NAMALWA (cell line): ENCODE measurements at places on chromosomes 11 and 22.

DNA sequence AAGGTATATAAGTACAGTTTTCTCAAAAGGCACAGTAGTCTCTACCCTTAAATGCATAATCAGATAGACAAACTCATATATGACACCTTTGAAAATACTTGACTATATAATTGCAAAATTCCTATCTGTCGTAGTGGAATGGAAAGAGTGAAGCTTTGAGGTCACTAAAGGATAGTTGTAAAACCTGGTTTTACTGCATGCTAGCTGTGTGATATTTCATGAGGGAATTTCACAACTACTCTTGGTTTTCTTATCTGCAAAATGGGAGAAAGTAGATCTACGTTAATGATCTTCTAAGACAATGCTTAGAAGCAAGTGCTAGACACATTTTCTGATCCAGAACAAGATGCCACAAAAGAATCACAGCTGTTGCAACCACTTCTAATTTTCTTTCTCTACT is 332.2 kb downstream of the AASDHPPT start:
- DNase-seq = no peak

DNA sequence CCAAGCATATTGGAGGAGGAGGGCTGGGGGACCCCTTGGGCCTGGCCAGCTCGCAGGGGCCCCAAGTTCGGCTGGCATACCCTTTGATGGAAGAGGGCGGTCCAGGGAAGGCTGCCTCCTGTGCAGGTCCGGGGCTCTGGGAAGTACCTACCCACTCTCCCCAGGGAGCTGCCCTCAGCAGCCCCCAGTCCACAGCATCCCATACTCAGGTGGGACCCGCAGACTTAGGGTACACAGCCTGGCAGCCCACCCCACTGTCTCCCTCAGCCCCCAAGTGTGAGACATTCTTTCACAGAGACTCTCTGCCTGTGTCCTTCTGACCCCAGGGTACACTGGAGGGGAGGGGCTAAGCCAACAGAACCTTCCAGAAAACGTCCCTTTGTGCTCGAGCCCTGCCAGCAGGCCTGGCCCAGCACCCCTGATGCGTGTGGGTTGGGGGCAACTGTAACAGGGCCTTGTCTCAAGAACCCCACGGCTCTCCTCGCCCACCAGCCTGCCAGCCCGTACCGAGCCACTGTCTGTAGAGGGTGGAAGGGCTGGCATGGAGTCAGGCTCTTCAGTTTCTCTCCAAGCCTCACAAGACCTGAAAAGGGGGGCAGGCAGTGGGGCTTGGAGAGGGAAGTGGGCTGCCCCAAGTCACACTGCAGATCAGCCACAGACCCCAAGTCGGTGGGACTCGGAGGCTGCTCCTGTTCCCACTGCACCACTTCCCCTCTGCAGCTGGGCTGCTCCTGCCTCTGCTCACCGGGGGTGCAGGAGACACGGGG is 7.0 kb upstream of the TNFRSF13C start:
- DNase-seq = no peak

- peak; percentile 15 for DNase-seq
Observed at GRCh38 chr11:118151431-118151830, 1.2 kb downstream of the SCN4B start.

DNA sequence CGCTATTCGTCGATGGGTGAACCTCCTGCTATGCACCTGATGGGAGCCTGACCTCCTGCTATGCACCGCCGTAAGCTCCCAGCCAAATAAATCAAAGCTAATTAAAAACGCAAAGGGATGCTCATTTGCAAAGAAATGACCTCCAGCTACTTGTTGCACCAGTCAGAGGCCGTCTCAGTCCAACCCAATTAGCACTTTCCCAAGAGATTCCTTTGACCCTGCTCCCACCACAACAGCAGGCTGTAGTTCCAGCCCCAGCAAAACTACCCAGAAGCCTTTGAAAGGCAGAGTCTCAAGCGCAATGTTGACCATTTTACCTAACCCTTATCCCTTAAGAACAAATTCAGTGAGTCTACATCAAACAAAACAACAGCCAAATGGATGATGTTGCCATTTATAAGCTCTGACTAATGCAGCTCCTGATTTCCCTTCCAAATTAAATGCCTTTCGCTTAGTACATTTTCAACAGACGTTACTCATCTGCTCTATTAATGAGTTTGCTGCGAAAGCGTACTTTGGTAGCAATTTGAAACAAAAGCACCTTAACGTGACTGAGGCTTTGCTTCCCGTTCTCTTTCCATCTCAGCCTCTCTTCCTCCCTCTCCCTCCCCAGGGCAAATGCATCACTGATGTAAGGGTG is 17.2 kb upstream of the BSX start:
- no peak for DNase-seq

DNA sequence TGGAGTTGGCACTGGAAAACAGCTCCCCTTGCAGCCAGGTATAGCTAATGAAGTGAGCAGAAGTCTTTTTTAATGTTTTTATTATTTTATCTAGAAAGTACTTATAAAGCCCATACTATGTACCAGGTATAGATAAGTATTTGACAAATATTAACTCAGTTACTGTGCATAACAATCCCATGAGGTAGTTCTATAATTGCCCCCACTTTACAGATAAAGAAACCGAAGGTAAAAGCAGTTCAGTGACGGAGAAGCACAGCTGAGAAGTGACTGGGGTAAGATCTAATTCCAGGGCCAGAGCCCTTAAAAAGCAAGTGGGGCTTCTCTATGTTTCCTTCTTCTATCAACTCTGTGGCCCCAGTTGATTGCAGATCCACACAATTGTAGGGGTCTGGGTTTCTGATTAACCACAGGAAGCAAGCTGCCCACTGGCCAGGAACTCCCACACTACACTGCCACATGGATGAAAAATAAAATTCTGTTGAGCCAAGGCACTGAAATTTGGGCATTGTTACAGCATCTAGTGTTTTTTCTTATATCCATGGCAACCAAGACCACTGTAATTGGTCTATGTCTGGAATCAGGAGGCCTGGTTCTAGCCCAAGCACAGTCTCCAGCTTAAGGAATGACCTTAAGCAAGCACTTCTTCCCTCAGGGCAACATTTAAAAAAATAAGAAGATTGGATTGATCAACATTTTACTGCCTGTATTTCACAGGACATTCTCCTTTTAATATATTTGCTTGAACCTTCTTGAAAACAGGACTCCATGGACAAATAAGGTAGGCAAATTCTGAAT is 55.3 kb upstream of the TEAD1 start:
- no peak for DNase-seq

DNA sequence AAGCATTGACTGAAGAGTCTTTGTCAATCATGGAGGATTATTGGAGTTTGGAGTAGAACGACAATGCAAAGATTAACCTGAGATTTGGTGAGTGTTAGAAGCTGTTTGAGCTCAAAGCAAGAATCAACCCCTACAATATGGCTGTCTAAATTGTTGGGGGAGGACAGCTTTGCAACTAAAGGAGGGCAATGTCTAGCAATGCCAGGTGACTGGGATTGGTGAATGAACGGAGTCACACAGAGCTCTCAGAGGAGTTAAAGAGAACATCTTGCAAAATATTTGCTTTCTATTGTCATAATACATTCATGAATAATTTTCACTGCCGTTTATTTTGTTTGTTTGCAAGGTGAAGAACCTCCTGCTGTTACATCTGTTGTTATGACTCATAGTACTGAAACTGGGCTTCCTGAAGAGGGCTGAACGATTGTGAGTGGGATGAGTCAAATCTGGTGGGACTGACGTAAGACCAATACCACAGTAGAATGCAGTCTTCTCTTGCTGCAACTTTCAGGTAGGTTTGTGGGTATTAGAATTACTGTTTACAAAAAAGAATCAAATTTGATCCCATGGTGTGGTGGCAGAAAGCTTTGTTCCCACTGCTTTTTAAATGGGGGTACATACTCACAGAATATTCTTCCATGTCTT is 281.9 kb downstream of the CADM1 start:
- peak; percentile 71 for DNase-seq

DNA sequence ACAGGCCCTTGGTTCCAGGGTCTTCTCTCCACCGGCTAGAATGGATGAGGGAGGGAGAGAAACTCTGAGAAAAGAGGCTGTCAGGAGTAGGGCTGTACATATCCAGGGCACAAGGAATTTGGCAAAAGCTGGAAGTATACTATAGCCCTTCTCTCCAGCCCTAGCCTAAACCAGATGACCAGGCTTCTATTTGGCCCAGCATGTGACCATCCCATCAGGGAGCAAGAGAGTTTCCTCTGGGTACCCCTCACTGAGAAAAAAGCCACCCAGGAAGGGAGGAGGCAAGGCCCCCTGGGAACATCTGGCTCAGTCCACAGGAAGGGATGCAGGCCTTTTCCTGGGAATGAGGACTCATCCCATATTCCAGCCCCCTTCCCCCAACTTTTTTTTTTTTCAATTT is 8.3 kb downstream of the CD44 start:
- DNase-seq = no peak

DNA sequence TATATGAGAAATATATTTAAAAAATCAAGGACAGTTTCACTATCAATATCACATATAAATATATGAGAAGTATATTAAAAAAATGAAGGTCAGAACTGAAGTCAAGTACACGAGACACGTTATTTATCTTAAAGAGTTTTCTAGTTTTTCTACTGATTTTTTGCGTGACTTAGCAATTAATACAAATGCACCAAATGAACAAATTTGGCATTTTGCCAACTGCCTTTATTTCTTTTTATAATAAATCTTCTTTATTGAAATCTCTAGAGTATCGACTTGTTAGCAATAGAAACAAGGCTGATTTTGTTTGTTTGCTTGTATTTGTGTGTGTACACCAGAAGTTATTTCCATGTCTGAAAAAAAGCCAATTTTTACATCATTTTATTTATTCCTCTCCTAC is 1684.7 kb upstream of the RAG2 start:
- DNase-seq = no peak

GRCh38 chr22:30422481-30423300 is 2.9 kb upstream of the MTFP1 start:
- DNase-seq = no peak

- DNase-seq = no peak
Observed at GRCh38 chr11:94671553-94672366, 96.4 kb upstream of the AMOTL1 start.

- DNase-seq = peak; percentile 64
Observed at GRCh38 chr11:69841859-69842698, 22.9 kb upstream of the FGF3 start.

- no peak for DNase-seq
Observed at GRCh38 chr11:57735619-57736298, 5.5 kb upstream of the SELENOH start.

- no peak for DNase-seq
Observed at GRCh38 chr11:75072582-75072981, 24.1 kb downstream of the OR2AT4 start.

DNA sequence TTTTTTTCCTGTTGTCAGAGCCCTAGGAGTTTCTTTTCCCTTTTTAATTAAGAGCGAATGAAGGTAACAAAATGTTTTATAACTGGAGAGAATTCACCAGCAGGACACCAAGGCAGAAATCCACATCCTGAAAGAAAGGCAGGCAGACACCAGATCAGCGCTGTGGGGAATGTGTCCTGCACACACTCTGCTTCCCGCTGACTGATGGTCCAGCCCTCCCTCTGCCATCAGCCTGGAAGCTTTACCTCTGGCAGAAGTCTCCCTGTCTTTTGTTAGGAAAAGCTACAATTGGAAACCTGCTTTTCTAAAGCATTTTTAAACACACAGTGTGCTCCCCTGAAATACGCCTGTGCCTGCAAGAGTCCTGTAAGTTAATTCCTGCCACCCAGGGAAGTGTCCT is 638.5 kb downstream of the NTM start:
- no peak for DNase-seq

GRCh38 chr11:36452236-36452940 is 57.7 kb downstream of the TRAF6 start:
- DNase-seq = no peak

GRCh38 chr11:84541731-84542340 is 1085.3 kb downstream of the DLG2 start:
- DNase-seq = no peak

GRCh38 chr11:123196060-123196714 is 1.1 kb upstream of the CLMP start:
- no peak for DNase-seq

GRCh38 chr11:93517041-93517440 is 26.1 kb downstream of the SMCO4 start:
- DNase-seq = no peak

GRCh38 chr22:27800250-27801201 is 1.0 kb downstream of the MN1 start:
- no peak for DNase-seq

GRCh38 chr11:28366549-28367346 is 258.6 kb downstream of the METTL15 start:
- DNase-seq = no peak

DNA sequence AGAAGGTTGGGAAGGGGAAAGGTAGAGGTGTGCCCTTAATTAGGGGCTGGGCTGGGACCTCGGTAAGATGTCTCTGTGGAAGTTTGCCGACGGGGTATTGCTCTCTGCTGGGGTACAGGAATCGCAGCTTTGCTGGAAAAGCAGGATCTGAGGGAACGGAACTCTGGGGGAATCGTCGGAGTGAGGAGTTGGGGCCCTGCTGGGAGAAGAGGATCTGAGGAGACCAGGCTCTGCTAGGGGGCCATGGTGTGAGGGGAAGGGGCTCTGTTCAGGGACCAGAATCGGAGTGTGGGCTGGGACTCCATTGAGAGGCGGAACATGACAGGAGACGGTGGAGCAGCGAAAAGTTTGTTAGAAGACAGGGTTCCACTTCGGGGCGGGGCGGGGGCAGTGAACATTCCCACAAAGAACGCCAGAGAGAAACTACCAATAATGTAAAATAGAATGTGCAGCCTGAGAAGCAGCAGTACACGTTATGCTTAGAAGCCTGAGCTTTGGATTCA is 456 bp downstream of the AAMDC start:
- peak; percentile 36 for DNase-seq

- DNase-seq = no peak
Observed at GRCh38 chr11:119374632-119375336, 6.7 kb downstream of the USP2 start.

DNA sequence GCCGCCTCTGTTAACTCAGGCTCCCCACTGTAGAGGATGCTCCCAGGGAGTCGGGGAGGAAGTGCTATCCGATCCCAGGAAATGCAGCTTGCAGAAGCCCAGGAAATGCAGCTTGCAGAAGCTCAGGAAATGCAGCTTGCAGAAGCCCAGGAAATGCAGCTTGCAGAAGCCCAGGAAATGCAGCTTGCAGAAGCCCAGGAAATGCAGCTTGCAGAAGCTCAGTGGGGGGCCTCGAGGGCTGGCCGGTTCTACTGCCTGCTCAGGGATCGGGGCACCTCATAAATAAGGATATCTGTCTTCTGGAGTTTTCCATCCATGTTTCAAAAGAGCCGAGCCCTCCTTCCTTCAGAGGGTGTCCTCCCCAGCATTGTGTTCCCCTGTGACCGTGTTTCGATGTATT is 25.1 kb upstream of the SMIM38 start:
- DNase-seq = no peak
